Suppressor macrophage (primary cell): ENCODE measurements at places on chromosomes 5 and 9.
A peak's percentile ranks its signal among the peaks of the same experiment; 100 is the strongest.

GRCh38 chr5:17261075-17261474 is 43.6 kb downstream of the BASP1 start:
- no peak for DNase-seq

DNA sequence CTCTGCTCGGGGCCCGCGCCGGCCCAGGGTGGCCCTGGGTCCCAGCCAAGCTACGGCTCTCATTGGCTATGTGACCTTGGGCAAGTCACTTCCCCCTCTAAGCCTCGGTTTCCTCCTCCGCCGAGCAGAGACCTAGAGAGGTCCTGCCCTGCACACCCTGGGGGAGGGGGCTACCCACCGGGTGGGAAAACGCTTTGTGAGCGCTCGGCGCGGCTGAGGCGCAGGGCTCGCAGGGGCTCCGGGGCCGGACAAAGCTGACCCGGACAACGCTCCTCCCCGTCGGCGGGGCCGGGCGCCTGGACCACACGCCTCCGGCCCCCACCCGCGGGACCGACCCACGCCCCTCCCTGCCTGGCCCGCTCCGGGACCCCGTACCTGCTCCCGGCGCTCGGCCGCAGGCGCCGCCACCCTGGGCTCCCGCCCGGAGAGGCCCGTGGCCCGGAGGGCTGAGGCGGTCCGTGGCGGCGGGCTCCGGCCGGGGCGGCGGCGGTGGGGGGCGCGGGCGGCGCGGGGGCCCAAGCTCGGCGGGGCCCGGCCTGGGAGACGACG is 85.7 kb upstream of the MELK start:
- DNase-seq = peak; percentile 68

DNA sequence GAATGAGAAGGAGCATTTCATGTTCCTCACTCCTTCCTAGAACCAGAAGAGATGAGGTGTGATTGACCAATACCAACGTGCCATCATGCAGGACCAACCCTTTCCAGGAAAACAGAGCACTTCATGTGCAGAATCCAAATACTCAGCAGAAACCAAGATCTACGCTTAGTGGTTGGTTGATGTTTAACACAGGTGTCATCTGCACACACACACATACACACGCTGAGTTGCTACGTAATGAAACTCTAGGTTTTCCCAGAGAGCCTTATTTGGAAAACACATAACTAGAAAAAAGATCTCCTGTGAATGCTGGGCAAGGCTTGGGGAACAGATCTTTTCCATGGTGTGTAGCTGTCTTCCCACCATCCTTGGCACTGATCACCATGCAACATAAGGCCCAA is 21.1 kb upstream of the ZNF622 start:
- no peak for DNase-seq

DNA sequence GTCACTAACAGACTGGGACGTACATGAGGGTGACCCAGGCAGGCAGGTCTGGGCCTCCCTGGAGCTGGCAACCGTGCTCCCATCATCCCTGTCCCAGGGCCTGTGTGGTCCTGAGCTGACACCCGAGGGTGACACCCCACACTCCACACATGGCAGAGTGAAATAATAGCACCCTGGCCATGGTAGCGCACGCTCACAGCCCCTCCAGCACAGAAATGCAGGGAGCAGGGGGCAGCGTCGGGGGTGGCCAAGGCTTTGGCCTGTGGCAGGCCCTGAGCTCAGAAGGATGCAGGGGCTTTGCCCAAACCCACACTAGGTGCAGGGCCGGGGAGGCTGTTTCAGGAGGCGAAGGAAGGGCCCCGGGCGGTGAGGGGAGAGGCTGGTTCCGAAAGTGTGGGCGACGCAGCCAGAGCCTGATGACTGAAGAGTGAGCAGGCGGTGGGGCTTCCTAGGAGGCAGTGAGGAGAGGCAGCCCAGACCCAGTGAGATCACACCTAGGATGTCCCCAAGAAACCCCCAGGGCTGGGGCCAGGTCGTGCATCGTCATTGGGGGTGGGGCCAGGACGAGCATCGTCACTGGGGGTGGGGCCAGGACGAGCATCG is 12.9 kb downstream of the OR2V2 start:
- no peak for DNase-seq

- no peak for DNase-seq
These were observed 47.7 kb downstream of the CERT1 start for GRCh38 chr5:75463726-75464125.

- peak; percentile 79 for DNase-seq
These were observed at the start of gene SEMA4D for GRCh38 chr9:89497978-89498851. Gene SEMA4D, minus strand, starts transcription at chr9:89498113. Its CDS starts 92,657 bp downstream, at chr9:89405456.

DNA sequence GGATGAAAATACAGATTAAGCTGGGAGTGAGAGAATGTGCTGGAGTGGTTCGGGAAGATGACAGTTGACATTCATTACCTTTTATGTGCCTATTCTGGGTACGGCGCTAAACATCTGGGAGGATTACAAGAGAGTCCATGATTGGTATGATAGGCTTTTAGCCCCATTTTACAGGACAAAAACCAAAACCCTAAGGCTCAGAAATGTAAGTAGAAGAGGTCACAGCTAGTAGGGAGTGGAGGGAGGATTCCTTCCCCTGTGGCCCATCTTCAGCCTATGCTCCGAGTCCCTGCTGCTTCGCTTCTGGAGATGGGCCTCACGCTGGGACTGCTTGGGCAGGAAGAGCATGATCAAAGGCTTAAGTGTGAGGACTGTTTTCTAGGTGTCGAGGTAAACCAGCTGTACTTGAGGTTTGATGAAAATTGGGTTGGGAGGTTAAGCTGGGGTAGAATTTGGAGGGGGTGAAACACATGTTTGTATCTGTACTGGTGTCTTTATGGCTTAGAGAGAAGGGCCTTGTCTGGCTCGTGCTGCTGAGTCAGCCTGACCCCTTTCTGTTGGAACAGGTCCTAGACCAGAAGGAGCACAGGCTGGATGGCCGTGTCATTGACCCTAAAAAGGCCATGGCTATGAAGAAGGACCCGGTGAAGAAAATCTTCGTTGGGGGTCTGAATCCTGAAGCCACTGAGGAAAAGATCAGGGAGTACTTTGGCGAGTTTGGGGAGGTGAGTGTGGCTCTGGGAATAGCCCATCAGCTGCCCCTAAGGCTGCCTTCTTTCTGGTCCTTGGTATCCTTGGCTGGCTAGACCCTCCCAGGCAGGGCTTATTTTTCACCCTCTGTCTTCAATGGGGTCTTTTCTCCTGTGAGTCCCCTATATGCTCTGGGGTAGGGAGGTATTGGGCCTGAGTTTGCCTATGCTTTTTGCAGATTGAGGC is 2.1 kb downstream of the HNRNPAB start:
- no peak for DNase-seq

DNA sequence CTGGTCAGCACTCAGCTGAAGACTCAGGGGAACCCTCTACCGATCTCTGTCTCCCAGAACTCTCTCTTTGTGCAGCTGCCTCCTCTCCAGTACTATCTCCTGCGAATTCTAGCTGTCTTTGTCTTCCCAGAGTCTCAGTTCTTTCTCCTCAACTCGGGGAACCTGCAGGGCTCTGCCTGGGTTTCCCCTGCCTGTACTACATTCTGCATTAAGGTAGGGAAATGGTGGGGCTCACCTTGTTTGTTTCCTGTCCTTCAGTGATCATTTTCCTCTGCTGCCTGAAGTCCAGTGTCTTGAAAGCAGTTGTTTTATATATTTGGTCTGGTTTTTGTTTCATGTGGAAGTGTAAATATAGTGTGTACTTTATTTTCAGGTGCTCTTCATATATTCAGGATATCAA is 43.1 kb upstream of the IGFBPL1 start:
- no peak for DNase-seq

- peak; percentile 7 for DNase-seq
These were observed 206.4 kb upstream of the TRIM32 start for GRCh38 chr9:116480700-116481099.

DNA sequence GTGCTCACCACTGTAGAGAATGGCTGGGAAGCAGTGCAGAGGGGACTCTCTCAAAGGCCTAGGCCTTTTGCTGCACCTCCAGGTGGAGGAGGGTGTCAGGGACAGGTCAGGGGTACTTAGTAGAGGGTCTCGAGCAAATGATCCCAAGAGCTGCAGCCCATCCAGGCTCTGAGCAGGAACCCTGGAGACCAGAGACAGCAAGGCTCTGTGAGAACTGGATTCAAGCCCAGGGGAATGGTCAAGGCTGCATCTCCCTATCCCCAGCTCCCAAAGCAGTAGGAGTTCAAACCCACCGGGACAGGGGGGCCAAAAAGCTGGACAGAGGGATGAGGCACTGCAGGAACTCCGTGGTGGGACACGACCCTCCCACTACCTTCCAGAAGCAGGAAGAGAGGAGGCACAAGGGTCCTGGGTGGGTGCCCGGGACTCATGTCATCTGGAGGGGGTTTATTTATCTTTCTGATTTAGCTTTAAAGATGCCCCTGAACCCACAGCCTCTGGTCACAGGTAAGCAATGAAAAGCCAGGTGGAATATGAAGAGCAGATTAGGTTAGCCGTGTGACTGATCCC is 124.8 kb downstream of the MVB12B start:
- DNase-seq = no peak

DNA sequence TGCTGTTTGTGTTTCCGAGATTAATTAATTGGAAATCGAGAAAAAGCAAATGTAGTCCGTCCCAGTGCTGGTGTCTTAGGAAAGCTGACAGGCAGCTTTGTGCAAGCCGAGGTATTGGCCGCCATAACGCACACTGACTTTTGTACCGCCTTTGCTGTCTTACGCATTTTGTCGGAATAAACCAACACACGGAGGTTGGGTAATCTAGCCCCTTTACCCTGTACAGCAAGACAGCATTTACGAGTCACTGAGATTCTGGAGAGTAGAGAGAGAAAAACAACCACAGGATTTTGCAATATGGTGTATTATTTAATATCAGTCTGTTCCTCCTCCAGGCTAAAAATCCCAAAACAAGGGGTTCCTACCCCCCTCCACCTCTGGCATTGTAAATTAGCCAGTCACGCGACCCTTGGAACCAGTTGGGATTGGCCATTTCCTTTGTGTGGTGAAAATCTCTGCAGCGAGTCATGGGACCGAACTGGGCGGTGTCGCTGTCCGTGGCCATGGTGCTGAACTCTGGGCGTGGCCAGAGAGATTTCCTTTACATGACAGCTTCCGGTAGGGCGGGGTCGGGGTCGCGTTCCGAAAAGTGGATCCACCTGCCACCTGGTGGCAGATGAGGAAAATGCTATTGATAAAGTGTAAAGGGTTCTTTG is 10.3 kb upstream of the PCDHB1 start:
- DNase-seq = peak; percentile 62

- peak; percentile 57 for DNase-seq
These were observed 550 bp downstream of the CORO2A start for GRCh38 chr9:98191671-98192502.

DNA sequence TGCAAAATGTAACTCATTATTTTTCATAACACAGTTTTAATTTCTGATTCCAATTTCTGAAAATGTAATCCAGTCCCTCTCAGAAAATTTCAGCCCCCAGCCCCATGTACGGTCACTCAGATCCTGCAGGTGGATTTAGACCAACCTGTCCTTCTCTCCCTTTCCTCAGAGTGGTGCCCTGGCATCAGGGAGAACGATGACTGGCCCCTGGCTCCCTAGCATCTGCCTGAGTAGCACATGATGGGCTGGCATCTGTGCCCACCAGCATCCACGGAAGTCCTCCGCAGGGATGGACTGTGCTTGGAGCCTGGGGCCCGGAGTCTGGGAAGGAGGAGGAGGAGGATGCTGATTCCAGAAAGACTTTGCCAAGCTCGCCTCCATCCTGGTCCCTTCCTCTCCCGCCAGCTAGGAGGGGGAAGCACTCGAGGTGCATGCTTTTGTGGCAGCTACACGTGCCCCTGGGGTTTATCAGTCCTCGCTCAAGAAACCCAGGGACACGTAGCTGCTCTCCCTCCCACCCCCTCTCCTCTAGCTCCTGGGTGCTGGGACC is 54.4 kb upstream of the RUFY1 start:
- no peak for DNase-seq

- DNase-seq = no peak
These were observed 55.1 kb downstream of the TLE1 start for GRCh38 chr9:81633952-81634854.

DNA sequence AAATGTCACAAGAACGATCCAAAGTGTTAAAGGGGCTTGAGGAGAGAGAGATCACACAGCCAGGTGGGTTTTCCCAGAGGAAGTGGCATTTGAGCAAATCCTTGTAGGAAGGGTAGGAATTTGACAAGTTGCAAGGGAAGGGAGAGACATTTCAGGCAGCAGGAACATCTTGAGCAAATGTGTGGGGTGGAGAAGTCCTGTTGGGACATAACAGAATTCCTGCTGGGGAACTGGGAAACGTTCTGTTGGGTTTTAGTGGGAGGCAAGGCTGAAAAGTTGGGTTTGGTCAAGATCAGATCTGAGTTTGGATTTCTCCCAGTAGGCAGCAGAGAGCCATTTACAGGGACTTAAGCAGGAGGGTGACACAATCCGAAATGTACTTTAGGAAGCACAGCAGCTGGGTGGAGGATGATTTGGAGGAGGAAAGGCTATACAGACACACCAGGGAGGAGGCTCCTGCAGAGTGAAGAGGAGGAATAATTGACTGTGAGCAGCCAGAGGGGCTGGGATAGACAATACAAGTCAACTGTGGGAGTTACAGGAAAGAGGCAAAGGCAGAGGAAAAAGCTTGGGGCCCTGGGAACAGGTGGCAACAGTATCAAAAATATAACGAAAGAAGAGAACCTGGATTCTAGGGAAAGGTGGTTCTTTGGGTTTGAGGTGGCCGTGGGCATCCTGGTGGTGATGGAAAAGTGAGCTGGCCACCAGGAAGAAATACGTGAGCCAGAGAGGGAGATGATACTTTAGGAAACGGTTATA is 3.1 kb upstream of the ZSWIM6 start:
- no peak for DNase-seq

DNA sequence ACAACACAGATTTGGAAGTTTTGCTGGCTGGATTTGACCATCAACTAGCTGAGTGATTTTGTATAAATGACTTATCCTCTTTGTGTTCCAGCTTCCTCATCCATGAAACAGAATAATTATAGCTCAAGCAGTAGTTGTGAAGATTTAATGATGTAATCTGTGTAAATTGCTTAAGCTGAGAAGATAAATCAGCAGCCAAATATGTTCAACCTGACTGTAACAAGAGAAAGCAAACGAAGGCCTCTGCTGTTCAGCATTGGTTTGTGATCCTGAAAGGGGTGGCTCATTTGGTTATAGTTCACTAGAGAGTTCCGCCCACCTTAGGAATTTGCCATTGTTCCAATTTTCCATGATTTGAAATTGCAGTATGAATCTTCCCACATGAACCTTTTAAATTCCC is 75.7 kb upstream of the CCDC112 start:
- DNase-seq = peak; percentile 55

DNA sequence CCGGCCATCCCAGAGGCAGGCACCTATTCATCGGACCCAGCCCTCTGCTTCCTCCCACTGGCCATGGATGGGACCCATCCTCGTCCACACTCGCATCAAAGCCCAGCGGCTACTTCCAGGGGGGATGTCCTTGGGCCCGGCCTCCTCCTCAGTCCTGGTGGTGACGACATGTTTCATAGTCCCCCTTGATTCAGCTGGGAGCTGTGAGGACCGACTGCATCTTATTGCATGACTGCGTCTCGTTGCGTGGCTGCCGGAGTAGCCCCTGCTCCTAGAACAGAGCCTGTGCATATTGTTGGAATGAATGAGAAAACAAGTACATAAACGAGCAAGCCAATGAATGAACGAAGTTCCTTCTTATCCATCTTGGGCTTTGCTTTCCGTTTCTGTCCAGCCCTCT is 12.8 kb downstream of the NCS1 start:
- no peak for DNase-seq
